Stomach (tissue), 19 donors: ENCODE measurements at places on chromosomes 6 and 20. TPM values are rescaled to one million over a fixed set of nuclear protein-coding genes. Genes with fewer than 3 reads are reported as not detected.

DNA sequence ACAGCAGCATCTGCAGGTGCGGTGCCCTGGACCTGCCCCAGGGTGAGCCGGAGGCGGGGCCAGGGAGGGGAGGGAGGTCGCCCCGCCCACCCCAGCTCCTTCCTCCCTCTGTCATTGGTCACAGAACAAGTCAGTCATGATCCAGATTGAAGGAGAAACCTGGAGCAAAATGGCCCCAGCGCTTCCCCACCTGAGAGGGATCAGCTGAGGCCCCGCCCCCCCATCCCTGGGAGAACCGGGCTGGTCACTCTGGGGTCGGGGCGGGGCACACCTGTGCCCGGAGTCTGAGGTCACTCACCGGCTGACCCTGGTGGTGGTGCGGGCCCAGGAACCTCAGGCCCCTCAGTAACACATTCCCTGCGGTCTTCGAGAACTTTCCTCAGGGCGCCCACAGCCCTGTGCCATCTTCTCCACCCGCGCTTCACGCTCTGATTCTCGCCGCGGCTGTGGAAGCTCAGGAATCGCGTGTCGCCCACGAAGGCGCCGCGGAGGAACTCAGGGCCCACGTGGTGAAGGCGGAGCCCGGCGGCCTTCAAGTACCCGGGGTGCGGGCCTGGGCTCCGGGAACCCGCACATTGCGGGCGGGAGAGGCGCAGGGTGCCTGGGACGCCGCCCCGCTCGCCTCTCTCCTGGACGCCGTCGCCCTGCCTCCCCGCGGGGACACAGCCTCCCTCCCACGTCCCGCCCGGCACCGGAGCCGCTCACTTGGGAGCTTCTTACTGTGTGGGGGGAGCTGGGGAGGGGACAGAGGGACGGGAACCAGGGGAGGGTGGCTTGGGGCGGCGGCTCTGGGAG, 36.4 kb upstream of the HLA-C start:
- peak; percentile 61 for DNase-seq

- no peak for DNase-seq
Observed at GRCh38 chr20:54619181-54619580, 143.8 kb downstream of the DOK5 start.

Gene PTCRA
- not detected for total RNA-seq

DNA sequence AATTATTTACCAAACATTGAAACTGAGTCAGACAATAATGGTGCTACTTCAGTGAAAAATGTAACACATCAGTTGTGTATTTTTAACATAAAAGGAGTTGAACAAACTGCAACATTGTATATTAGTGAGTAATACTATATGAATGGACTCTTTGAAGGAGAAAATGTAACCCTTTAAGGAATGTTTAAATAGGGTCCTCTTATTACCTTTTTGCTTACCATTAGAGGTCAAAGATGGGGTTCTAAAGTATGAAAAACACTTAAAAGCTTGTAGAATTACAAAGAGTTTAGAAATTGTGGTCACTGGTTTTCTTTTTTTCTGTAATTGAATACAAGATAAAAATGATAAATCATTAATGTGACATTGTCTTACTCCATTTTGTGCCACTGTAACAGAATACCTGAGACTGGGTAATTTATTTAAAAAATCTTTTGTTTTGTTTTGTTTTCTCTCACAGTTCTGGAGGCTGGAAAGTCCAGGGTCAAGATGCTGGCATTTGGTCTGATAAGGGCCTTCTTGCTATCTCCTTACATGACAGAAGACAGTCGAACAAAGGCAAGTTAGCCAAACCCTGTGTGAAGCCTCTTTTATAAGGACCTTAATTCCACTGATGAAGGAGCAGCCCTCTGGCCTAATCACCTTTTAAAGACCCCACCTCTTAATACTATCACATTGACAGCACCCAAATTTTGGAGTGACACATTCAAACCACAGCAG, 43.2 kb downstream of the SESN1 start:
- DNase-seq, result no peak

Gene VSX1
- total RNA-seq, result not detected

GRCh38 chr6:132007474-132008190, 56.5 kb upstream of the CCN2 start:
- DNase-seq, result no peak

Gene OR2B2
- total RNA-seq, result not detected

- peak; percentile 3 for DNase-seq
Observed at GRCh38 chr20:6530779-6531315, 236.6 kb upstream of the BMP2 start.

Gene CPXM1
- 16.2 TPM for total RNA-seq

Gene LRRC73
- not detected for total RNA-seq

GRCh38 chr6:70289299-70289698, 13.6 kb downstream of the COL9A1 start:
- DNase-seq, result peak; percentile 49

Gene FOXF2
- 14.1 TPM for total RNA-seq

GRCh38 chr6:43773050-43773979, 3.3 kb downstream of the VEGFA start:
- DNase-seq, result peak; percentile 76

GRCh38 chr6:118280210-118280609, 267.9 kb upstream of the PLN start:
- DNase-seq, result no peak

DNA sequence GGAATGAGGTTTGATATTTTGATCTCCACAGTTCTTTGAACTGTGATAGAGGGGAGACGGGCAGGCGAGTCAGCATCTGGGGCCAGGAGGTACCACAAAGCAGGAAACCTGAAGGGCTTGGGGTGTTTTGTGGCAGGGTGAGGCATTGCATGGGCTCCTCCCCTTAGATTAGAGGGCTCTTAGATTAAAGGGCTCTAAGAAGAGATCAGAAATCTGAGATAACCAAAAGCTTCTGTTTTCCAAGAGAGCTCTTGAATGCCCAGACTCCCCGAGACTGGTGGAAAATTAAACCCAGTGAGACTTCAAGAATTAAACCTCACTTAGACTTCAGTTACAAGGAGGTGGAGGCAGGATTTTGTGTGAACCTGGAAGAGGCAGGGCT, 2.4 kb upstream of the GPX5 start:
- no peak for DNase-seq

Gene OPRM1
- total RNA-seq, result not detected

DNA sequence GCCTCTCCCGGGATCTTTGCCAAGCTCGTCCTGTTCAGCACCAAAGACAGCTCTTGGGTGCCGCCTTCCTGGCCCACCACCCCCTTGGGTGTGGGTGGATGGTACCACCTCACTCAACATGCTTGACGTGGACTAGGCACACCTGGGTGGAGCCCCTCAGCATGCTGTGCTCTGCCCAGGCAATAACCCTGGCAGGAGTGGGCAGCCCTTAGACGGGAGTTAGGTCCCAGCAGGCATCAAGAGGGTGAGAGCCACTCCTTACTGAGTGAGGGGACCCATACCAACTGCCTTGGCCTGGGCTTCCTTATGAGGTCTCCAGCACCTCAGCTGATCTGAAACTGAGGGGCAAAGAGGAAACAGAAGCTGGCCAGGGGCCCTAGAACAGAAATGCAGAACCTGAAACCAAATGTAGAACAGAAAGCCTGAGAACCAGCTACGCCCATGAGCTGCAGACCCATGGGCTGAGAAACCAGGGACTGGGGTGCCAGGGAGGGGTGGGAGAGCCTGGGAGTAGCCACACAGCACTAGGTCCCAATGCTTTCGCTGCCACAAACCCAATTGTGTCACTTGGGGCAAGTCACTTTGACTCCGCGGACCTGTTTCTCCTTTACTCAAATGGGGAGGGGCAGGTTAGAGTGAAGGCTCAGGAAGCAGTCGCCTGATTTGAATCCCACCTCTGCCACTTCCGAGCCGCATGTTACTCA, 2.0 kb downstream of the FGD2 start:
- DNase-seq, result no peak

GRCh38 chr6:150486048-150486447, 113.6 kb upstream of the PLEKHG1 start:
- DNase-seq, result no peak

- DNase-seq, result no peak
Observed at GRCh38 chr20:31570735-31571617, 34.1 kb upstream of the ID1 start.

DNA sequence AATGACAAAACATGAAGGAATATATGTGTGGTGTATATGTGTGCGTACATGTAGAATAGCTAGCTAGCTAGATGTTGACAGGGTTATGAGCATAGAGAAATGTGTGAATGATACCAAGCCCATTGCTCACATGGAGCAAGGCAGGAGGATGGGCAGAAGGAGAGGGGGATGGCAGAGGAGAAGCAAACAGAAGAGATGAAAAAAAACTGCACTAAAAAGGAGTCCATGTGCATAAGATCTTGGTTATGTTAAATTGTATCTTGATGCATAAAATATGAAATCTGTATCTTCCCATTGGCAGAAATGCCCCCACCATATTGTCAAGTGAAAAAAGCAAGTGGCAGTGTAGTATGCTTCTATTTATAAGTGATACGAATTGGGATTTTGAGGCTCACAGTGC, 125.1 kb downstream of the PRND start:
- no peak for DNase-seq

DNA sequence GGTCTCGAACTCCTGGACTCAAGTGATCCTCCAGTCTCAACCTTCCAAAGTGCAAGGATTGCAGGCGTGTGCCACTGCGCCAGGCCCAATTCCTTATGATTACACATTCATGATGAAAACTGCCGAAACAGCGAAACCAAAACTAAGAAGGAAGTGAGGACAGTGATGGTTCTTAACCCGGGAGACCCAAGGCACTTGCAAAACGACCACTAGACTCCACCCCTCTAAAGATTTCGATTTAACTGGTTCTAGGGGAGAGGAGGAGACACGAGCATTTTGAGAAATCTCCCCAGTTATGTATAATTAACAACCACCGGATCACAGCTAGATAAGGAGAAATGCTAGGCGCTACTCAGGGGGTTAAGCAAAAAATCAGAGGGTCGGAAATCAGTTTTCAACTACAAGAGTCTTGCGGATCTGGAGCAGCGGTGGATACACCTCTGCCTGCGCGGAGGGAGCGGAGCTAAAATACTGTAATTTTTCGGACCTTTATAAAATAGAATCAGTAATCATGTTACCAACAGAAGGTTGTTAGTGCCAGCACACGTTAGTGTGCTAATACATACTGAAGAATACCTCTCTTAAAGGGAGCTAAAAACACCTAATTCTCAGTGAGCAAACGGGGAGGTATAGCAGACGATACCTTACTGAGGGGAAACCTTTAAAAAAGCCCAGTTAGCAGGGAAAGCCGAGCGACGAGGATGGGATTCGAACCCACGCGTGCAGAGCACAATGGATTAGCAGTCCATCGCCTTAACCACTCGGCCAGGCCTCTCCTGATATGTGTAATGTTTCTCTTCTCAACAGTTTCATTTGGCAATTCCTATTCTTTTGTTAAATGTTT, 60.0 kb upstream of the BTN3A2 start:
- peak; percentile 81 for DNase-seq

- DNase-seq, result no peak
Observed at GRCh38 chr6:118939683-118940082, 4.7 kb upstream of the MCM9 start.

Gene ZNF311
- 0.73 TPM for total RNA-seq

- peak; percentile 54 for DNase-seq
Observed at GRCh38 chr6:91273729-91274128, 686.9 kb upstream of the MAP3K7 start.

DNA sequence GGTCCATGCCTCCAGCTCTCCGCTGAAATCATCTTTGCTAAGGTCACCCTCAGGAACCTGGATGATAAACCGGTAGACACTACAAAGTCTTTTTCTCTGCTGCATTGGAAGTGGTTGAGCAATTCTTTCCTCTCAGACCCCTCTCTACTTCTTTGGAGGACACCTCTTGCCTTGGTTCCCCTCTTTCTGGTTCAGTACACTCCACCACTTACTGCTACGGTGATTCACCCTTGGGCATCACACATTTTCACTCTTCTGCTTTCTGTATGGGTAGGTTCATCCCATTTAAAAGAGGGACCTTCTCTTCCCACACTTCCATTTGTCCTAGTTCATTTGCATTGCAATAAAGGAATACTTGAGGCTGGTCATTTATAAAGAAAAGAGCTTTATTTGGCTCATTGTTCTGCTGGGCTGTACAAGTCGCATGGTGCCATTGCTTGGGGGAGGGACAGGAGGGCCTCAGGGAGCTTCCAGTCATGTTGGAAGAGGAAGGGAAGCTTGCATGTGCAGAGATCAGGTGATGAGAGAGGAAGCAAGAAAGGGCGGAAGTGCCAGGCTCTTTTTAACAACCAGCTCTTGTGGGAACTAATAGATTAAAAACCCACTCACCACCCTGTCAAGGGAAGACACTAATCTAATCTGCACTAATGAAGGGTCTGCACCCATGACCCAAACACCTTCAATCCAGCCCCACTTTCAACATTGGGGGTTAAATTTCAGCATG, 149.7 kb upstream of the TMEM170B start:
- DNase-seq, result no peak

DNA sequence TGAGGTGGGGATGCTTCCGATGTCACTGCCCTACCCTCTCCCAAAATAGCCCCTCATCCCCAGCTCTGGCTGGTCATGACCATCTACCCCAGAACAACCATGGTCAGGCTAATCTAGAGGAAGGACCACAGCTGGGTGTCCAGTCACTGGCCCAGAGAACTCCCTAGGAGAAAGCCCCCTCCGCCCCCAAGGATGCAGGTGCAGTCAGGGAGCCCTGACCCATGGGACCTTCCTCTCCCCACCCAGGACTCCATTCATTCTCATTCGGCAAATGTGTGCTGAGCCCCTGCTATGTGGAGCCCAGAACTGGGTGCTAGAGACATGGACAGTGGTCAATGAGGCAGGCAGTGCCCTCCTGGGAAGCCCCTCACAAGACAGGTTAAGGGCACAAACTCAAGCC, 60.5 kb downstream of the JPH2 start:
- DNase-seq, result no peak

DNA sequence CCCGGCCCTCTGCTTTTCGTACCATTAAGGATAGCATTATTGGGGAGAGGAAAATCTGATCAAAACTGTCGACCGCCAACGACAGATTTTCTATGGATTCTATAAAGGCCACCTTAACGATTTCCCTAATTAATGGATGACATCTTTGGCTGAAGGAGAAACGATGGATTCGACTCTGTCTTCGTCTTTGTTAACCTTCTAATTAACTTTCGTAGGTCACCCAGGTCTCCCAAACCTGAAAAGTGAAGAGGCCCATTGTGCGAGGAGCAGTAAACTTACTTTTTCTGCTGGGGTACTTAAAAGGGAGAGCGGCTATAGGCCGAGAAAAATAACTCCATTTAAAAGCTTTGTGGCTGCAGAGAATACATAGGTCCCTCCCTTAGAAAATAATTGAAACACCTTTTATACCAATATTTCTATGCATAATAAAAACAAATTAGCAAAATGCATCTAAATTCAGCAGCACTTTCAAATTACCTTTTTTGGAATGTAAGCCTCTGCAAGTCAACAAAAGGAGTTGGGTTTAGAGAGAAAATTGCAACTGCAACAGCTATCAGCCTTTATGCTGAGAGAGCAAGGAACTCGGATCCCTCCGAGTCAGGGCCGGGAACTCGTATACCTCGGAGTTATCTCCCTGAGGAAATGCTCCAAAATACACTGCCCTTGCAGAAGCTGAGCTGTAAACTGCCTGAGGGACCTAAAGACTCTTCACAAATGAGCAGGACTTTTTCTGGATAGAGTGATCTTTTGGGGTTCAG, 31.4 kb upstream of the NR2E1 start:
- DNase-seq, result no peak

- no peak for DNase-seq
Observed at GRCh38 chr20:13874394-13875157, 89.7 kb downstream of the NDUFAF5 start.
